ENCODE measurements at places on chromosomes 16 and 17.

DNA sequence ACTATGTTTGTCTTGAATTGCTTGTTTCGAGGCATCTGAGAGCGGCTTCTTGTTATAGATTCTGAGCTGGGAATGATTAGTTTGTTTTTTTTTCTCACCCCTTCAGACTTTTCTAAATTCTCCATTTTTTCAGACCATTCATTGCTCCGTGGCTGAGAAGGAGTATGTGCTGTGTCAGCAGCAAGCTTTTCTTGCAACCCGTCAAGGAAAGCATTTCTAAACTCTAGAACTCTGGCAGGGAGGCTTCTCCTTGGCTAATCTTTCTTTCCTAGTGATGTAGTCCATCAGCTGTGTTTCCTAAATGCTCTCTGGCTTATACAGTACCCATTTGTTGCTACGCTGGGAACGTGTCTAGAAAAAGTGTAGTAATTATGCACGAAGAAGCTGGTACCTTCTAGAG lies 133.5 kb downstream of the FTO start:
- no peak for DNase-seq

GRCh38 chr16:31331141-31331764 lies 23.7 kb upstream of the ITGAX start:
- no peak for DNase-seq

GRCh38 chr16:2895813-2896212 lies 12.8 kb downstream of the FLYWCH2 start:
- no peak for DNase-seq

- no peak for DNase-seq
Observed at GRCh38 chr17:69069226-69069750, 8.6 kb upstream of the ABCA9 start.

GRCh38 chr16:57565461-57565860 lies 23.0 kb downstream of the ADGRG5 start:
- no peak for DNase-seq

DNA sequence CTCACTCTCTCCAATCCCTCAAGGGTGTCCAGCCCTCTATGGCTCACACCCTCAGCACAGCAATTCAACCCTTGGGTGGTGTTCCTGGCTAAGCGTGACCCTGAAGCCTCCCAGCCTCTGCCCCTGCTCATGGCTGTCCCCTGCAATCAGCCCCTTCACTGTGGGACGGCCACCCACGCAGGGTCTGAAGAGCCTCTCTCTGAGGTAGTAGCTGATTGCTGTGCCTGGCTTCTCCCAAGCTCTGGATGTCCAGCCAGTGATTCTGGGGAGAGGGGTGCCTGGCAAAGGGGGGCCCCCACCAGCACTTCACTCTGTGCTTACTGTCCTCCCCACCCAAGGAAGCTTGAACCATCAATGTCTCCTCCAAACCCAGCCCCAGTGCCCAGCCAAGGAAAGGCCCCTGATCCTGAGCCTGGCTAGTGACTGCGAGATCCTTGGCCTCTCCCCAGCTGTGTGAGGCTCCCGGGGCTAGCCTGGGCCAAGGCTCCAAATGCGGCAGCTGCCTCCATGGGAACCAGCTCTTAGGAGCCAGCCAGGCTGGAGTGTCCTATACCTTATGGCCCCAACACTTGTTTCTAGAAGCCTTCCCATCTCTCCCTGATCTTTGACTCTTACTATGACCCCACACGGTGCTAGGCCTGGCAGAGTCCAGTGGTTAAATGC lies 9.9 kb downstream of the MTSS2 start:
- no peak for DNase-seq

- no peak for DNase-seq
Observed at GRCh38 chr16:57878586-57878985, 76.3 kb upstream of the KIFC3 start.

GRCh38 chr16:55351936-55352335 lies 27.9 kb downstream of the IRX6 start:
- DNase-seq, result no peak

DNA sequence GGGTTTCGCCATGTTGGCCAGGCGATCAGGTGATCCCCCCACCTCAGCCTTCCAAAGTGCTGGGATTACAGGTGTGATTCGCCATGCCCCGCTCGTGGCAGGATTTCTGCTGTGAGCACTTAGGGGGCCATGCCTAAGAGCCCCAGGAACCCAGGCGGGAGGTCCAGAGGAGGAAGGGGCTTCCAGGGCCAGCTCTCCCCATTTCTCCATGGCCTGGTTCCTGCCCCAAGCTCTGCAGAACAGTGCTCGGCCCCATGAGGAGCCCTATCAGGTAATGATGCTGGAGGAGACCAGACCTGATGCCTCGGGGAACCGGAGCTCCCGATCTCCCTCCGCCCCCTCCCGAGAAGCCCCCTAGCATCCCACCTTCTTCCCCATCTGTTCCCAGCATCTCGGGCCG lies 53.6 kb downstream of the RMI2 start:
- DNase-seq, result no peak

- no peak for DNase-seq
Observed at GRCh38 chr17:1264196-1264595, 6.0 kb upstream of the BHLHA9 start.

DNA sequence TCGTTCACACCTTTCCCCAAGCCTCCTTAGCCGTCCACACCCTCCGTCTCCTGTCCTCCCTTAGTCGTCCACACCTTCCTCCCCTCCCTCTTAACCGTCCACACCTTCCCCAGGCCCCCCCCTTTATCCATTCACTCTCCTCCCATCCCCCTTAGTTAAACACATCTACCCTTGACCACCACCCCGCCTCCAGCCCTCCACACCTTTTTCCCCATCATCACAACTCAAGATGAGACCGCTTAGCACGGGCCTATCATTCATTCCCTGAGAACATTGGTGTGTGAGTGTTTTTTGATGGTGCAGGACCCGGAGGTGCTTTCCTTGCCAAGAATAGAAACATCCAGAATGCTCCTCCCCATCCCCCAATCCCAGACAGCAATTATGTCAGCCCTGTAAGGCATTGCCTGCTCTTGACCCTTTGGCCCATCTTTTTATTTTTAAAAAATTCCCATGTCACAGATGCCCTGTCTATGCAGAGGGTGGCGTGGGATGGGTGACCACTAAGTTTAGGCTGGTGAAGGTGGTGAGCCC lies 1.4 kb downstream of the TENT4B start:
- no peak for DNase-seq

DNA sequence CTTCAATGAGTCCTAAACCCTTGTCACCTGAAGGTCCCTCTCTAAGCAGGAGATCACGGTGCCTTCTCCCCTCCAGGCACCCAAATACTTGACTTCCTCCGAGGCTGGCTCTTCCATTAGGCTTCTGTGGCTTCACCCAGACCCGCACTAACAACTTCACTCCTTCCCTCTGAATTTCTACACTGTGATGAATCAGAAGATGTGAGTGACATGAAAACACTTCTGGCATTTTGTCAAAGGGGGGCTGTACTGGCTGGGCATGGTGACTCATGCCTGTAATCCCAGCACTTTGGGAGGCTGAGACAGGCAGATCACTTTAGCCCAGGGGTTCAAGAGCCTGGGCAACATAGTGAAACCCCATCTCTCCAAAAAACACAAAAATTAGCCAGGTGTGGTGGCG lies 72.6 kb upstream of the CNEP1R1 start:
- DNase-seq, result no peak

GRCh38 chr16:8959921-8960787 lies 3.6 kb downstream of the USP7 start:
- no peak for DNase-seq

DNA sequence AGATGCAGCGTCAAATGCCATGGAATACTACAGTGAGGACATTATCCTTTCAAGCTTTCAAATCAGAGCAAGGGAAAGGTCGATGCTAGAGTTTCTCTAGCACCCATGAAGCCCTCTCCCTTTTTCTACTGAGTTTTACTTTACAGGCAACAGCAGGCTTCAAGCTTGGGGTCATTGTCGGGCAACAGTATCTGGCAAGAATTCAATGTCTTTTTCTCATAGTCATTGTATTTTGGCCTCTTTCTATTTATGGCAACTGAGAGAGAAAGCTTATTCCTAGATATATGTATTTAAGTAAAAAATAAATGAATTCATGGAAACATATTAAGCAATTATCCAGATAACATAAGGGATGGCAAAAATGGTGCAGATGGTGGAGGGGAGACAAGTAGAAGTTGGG lies 364 bp upstream of the CETP start:
- no peak for DNase-seq

DNA sequence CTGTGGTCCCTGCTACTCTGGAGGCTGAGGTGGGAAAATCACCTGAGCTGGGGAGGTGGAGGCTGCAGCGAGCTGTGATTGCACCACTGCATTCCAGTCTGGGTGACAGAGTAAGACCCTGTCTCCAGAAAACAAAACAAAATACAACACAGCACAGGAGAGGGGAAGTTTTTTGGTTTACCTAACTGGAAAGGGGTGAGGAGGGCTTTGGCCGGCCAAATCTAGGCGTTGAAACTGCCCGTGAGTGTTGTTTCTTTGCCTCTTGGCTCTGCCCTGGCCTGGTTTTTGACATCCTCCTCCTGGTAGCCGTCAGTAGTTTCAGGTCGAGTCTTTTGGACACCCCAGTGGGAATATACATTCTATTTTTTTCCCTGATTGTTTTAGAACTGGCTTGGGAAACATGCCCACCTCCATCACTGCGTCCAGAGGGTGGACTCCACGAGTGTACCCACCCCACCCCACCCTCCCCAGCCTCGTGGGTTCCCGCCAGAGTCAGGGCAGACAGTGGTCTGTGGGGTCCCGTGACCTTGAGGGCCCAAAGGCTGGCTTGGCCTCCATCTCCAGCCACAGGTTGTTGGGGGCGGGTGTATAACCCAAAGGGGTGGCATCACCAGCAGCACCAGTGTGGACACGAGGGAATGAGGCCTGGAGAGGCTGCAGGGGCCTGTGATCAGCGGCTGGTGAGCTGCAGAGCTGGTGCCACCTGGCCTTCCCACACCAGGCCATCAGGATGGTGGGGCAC lies 42.7 kb downstream of the NT5M start:
- no peak for DNase-seq

GRCh38 chr16:85293904-85294642 lies 181.8 kb upstream of the CIBAR2 start:
- no peak for DNase-seq

DNA sequence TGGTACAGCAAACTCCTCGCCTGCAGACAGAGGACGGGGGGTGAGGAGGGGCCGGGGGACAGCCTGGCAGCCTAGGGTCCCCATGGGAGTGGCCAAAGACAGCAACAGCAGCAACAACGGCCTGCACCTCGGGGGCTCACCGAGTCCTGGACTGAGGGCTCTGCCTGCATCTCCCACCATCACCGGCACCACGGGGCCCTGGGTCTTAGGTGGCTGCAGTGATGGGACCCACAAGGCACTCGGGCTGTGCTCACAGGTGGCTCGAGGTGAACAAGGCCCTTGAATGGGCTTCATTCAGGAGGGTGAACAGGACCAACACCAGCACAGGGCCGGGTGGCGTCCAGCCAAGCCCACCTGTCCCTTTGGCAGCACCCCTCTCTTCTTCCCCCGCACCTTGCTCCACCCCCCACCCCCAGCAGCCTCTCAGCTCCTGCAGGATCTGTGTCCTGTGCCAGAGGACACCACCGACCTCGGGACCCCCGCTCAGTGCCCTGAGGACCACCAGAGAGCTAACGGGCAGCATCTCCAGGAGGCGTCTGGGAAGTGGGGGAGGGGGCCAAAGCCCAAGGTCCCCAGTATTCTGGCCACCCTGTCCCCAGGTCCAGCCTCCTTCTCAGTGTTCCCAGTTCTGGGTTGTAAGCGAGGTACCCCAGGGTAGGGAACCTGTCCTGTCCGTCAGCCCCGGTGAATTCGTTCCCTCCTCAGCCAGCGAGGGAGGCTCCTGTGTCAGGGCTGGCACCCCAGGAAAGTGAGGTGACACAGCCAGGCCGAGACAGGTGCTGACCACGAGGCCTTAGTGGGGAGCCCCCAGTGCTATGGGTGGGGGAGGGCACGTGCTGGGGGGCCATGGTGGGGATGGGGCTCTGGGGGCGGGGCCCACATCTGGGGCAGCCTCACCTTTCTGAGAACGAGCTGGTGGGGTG lies 94.3 kb downstream of the TBC1D16 start:
- DNase-seq, result no peak

GRCh38 chr17:58388302-58389190 lies 28.8 kb downstream of the RNF43 start:
- DNase-seq, result no peak

DNA sequence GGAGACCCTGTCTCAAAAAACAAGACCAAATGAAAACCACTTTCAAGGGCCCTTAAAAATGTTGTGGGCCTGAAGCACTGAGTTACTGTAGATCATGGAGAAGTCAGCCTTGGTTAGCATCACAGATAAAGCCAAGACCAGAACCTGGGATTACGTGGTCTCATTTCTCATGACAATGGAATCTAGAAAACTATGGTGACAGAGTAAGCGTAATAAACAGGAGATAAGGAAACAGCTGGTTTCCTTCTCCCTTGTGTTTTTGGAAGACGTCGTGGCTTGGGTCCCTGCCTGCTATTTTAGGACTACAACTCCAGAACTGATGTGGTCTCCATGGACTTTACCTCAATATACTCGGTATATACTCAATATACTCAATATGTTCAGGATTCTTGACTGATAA lies 180.7 kb upstream of the ZFHX3 start:
- DNase-seq, result no peak

GRCh38 chr16:11698271-11698689 lies 30.0 kb downstream of the SNN start:
- DNase-seq, result no peak

DNA sequence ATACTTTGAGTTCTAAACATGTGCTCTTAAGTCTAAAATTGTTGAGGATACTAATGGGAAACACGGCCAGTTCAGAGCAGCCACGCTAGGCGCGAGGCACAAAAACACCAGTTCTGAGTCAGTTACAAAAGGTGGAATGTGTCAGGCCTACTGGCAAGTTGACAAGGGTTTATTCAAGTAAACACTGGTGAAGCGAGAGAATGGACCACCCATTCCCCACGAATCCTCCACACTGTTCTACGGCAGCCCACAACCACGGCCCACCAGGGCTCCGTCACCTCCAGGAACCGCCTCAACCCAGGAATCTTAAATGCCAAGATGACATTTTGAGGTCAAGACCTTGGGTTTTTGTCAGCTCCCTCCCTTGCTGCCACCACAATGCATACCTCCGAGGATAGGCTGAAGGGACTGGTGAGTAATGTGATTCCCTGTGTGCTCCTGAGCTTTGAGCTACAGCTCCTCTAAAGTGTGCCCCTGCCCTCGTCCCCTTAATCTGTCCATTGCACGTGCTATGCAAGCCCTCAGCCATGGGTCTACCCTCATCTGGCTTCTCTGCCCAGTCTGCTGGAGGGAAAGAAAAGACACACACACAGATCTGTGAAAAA lies 28.5 kb upstream of the TRAP1 start:
- DNase-seq, result no peak

Measured in amygdala (tissue), 56 donors.